ENCODE measurements at places on chromosomes 12 and 14. TPM values are rescaled to one million over a fixed set of nuclear protein-coding genes. Genes with fewer than 3 reads are reported as not detected.
A peak's percentile ranks its signal among the peaks of the same experiment; 100 is the strongest.

GRCh38 chr14:37597914-37598746 lies 2.7 kb downstream of the TTC6 start:
- DNase-seq: no peak

- DNase-seq: no peak
These were observed 5.7 kb downstream of the GNG2 start for GRCh38 chr14:51865953-51866747.

- no peak for DNase-seq
These were observed 316.2 kb downstream of the NPAS3 start for GRCh38 chr14:33254861-33255395.

- no peak for DNase-seq
These were observed 596.8 kb downstream of the SOX5 start for GRCh38 chr12:23352670-23353069.

DNA sequence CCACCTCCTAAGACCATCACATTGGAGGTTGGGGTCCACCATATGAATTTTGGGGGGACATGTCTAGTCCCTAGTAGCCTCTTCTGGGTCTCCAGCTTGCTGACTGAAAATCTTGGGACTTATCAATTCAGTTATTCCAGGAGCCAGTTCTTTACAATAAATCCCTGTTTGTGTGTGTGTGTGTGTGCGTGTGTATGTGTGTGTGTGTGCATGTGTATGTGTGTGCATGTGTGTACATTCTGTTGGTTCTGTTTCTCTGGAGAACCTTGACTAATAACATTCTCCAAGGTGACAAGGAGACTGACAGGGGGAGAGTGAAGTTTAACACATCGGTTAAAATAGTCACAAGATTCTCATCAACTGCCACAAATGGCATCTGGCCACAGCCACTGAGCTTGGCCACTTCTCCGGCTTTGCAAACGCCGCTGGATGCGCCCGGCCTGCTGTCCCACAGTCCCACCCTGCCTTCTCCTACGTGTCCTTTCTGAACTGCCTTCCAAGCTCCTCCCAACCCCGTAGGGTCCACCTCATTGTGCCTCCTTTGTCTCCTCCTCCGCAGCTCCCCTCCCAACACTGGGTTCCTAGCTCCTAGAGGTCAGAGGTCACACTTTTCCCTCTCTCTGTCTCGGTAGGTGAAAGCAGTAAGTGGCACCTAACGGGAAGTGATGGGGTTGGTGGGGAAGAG lies 88.1 kb upstream of the DIO3 start:
- no peak for DNase-seq

DNA sequence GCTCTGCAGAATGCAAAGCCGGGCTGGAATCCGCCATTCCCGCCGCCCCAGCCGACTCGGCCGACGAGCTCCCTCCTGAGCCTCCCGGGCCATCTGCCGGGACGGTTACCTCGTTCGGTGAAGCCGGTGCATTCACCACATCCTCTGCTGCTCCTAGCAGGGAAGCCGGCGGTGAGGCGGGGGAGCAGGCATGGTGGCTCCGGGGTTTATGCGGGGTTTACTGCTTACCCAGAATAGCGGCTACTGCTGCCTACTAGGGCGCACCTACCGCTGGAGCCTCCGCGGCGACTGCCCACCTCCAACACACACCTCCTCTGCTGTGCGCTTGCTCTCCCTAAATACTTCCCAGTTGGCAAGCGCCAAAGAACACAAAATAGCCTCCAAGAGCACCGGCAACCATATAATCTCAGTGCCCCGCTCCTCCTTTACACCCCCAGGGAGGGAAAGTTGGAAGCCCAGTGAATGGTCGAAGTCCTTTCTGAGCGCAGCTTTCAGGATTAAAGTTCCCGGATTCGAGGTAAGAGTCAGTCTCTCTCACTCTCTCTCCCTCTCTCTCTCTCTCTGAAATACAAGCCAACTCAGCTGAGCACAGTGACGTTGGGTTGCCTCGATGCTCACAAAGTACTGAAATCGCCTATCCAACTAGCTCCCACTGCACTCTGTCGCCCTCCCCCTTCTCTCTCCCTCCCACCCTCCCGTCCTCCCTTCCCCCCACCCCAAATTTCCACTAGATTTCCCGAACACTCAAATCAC lies at the start of gene TBX5:
Gene TBX5 (minus strand): TSS at position 626 of the 753 bp plus-strand sequence. CDS start 2,246 bp downstream, outside the sequence.
- DNase-seq: no peak

GRCh38 chr12:991350-992333 lies 619 bp downstream of the ERC1 start:
- no peak for DNase-seq

DNA sequence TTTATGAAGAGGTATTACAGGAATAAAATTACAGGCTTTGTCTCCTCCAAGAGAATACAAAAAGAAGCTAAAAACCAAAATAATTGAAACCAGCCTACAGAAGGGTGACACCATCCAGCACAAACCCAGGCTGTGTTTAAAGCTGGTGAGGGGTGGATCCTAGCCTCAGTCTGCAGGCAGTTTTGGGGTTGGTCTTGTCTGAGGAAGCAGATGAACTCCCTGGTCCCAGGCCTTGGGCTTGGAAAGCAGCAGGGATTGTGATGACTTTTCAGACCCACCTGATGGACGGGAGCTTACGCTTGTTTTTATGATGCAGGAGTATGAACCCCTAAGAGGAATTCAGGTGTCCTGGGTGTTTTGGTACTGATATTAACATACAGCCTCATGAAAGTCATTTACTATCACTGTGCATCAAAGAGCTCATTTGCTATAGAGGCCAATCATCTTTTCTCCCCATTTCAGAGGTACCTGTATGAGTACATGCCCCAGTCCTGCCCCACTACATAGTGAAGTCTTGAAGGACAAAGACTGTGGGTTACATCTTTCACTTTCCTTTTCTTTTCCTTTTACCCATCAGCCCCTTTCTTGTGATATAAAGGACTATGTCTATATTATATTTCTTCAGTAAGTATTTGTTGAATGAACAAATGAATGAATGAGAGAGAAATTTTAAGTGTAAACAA lies 18.1 kb downstream of the PRICKLE1 start:
- DNase-seq: no peak

DNA sequence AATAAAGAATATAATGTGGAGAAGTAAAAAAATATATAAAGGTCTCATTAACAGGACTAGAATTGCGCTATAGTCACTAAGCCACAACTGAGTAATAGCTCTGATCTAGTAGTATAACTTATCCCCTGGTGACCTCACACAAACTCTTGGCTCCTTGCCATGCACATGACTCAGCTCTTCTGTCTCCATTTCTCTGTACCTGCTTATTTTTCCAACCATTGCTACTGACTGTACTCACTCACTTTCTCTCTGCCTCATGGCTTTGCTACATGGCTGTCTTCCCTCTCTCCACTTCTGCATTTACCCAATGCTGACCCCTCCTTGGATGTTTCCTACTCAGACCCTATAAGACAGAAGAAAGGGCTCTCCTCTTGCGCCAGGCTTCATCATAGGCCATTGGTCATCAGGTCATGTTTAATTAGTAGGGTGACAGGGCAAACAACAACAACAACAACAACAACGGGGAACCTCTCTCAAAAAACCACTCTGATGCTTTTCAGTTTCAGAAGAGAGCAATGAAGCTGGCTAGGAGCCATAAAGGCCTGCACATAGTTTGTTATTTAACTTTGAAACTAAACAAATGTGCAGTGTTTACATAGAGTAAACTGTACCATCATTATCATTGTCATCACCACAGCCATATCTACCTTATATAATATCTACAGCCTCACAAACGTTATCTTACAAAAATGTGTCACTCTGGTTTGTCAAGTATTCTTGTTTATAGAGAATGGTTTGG lies 25.6 kb upstream of the KRAS start:
- peak; percentile 62 for DNase-seq

DNA sequence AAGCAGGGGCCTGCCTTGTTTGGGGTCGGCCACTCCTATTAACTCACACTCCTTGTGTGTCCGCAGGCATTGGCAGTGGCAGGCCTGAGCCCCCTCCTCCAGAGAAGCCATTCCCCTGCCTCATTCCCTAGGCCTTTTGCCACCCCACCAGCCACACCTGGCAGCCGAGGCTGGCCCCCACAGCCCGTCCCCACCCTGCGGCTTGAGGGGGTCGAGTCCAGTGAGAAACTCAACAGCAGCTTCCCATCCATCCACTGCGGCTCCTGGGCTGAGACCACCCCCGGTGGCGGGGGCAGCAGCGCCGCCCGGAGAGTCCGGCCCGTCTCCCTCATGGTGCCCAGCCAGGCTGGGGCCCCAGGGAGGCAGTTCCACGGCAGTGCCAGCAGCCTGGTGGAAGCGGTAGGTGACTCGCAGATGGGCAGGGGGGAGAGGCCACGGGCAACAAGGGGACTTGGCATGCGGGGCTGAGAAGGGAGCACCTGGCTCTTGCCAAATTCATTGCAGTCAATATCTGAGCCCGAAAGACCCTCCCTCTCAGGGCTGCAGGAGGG lies 106.3 kb upstream of the FKBP4 start:
- no peak for DNase-seq

DNA sequence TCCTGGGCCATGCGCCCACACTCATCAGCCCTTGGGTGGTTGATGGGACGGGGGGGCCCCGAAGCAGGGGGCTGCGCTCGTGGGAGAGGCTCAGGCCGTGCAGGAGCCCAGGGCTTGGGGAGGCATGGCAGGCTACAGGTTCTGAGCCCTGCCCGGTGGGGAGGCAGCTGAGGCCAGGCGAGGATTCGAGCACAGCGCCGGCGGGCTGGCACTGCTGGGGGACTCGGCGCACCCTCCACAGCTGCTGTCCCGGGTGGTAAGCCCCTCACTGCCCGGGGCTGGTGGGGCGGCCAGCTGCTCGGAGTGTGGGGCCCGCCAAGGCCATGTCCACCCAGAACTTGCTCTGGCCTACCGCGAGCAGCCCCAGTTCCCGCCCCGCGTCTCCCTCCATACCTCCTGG lies 295.8 kb upstream of the SEL1L start:
- DNase-seq: no peak

GRCh38 chr12:127760357-127760756 lies 506.6 kb upstream of the TMEM132C start:
- no peak for DNase-seq

- no peak for DNase-seq
These were observed 1231.7 kb upstream of the TMEM132C start for GRCh38 chr12:127035011-127035879.

DNA sequence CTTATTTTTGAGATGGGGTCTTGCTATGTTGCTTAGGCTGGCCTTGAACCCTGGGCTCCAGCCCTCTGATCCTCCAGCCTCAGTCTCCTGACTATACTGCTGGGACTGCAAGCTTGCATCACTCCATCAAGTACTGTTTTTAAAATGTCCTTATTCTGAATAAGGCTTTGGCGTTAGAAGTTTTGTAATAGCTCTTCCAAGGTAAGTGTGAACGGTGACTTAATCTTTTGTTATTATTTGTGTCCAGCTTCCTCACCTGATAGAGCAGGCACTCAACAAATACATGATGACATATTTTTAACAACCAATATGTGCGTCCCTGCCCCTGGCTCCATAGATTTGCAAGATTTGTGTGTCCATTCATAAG lies 1.4 kb downstream of the C1RL start:
- no peak for DNase-seq

GRCh38 chr12:108805136-108805535 lies 52.2 kb downstream of the SSH1 start:
- DNase-seq: no peak

GRCh38 chr12:111975161-111975931 lies 37.6 kb downstream of the TMEM116 start:
- DNase-seq: no peak

GRCh38 chr12:49707812-49708147 lies 575 bp upstream of the FMNL3 start:
- no peak for DNase-seq

- no peak for DNase-seq
These were observed 232.2 kb downstream of the NUAK1 start for GRCh38 chr12:105906561-105906960.

- DNase-seq: no peak
These were observed 816 bp upstream of the SLC8A3 start for GRCh38 chr14:70189456-70190077.

DNA sequence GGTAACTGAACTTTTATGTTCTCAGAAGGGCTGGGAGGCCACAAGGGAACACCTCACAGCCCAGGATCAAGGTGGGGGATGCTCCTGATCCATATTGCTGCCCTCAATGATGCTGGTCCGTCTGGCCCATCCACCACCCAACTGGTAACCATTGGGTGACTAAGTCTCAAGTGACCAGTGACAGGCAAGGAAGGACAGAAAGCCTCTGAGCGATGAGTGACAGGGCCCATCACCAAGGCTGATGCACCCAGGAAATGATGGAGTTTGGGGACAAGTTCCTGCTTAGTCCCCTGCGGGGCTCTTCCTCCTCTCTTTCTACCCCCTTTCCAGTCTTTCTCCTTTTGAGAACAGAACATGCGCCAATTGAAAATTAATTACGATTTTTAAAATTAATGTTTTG lies 2.6 kb upstream of the MMP19 start:
- DNase-seq: no peak

GRCh38 chr12:56297400-56297799 lies 2.7 kb downstream of the CS start:
- no peak for DNase-seq

DNA sequence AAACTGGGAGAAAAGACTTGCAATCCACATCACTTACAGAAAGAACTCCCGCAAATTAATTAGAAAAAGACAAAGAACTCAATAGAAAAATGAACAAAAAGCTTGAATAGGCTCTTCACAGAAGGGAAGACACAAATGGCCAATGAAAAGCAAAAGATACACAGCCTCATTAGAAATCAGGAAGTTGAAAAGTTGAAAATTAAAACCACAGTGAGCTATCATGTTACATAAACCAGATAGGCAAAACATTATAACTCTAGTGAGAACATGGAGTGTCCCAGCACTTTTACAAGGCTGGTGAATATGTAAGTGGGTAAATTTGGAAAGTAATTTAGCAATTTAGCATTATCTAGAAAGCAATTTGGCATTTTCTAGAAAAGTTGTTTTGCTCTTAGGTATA lies 158.4 kb upstream of the RASSF8 start:
- DNase-seq: no peak

Gene NELL2
- total RNA-seq: 47.5 TPM

Gene BDKRB2
- total RNA-seq: 0.08 TPM

Gene TGM1
- 31.6 TPM for total RNA-seq

Gene IL31
- not detected for total RNA-seq

Gene OLR1
- not detected for total RNA-seq

Gene PLEKHA5
- total RNA-seq: 0.66 TPM
